ENCODE measurements at places on chromosomes 16 and 17. TPM values are rescaled to one million over a fixed set of nuclear protein-coding genes. Genes with fewer than 3 reads are reported as not detected.

TAT gene
- not detected for total RNA-seq

- peak; percentile 11 for DNase-seq
These were observed 151.7 kb downstream of the CNTNAP4 start for GRCh38 chr16:76428858-76429257.

PRR15L gene
- 36.6 TPM for total RNA-seq

DNA sequence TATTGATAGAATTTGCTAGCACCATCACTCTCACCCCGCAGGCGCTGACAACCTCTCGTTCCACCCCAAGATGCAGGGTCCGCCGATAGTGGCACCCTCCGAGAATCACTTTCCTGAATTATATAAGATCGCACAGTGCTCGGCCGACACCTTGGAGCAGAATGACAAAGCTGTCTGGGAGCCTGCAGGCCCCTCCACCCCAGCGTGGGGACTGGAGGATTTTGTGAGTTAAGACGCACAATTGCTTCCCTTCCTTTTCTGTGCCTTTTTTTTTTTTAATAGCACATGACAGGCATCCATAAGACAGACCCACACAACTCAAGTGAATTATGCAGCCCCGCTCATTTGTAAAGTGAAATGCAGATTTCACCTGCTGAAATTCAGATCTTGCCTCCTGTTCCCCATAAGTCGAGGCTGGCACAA lies 155.3 kb downstream of the C16orf78 start:
- DNase-seq, result no peak

SEPTIN1 gene
- 0.33 TPM for total RNA-seq

LIMD2 gene
- 4.9 TPM for total RNA-seq

DNA sequence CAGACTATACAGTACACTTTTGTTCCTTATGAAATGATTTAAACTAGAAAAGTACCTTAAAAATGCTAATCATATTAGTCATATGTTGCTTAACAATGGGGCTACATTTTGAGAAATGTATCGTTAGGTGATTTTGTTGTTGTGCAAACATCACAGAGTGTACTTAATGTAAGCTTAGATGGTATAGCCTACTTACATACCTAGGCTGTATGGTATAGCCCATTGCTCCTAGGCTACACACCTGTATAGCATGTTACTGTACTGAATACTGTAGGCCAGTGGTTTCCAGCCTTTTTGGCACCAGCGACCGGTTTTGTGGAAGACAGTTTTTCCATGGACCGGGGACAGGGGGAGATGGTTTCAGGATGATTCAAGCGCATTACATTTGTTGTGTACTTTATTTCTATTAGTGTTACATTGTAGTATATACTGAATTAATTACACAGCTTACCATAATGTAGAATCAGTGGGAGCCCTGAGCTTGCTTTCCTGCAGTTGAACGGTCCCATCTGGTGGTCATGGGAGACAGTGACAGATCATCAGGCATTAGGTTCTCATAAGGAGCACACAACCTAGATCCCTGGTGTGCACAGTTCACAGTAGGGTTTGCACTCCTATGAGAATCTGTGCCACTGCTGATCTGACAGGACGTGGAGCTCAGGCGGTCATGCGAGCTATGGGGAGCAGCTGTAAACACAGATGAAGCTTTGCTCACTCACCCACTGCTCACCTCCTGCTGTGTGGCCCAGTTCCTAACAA lies 35.0 kb upstream of the MRC2 start:
- no peak for DNase-seq

RBFOX1 gene
- not detected for total RNA-seq

DNA sequence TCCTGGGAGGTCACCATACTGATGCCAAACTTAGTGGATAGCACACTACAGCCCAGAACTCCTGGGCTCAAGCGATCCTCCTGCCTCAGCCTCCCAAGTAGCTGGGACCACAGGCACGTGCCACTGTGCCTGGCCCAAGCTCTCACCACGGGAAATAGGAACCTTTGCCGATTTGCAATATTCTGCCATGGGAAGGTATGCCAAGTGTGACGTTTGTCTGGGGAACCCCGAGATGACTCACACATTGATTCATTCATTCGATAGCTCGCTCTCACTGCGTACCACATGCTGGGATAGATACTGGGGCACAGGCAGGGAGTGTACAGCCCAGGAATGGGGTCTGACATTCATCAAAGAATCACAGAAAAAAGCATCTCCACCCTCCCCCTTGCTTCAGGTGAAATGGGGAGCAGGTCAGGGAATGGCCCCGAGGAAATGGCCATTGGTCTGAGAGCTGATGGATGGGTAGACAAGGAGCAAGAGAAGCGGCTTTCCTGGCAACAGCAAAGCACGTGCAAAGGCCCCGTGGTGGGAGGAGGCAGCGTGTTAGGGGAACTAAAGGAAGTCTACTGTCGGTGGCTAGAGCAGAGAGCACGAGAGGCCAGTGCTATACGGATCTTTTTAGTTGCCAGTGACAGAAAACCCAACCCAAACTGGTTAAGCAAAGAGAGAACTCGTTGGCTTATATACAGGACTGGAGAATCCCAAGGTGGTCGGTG lies 44.1 kb downstream of the DNAH17 start:
- no peak for DNase-seq

DNA sequence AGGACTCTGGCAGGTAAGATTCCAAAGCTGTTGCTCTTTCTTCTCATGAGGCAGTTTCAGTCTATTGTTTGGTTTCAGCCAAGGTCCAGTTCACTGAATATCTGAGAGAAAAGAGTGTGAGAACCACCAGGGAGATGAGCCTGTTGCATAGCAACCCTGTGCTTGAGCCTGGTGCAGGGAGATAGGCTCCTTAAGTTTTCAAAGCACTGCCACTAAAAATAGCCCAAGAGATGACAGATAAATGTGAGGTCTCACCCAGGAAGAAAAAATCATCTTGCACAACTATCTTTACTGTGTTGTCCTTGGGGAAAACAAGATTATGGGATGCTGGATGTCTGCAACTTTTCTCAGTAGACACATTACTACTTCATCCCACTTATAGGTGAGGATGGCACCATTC lies 26.2 kb upstream of the NUDT7 start:
- DNase-seq, result no peak

DNA sequence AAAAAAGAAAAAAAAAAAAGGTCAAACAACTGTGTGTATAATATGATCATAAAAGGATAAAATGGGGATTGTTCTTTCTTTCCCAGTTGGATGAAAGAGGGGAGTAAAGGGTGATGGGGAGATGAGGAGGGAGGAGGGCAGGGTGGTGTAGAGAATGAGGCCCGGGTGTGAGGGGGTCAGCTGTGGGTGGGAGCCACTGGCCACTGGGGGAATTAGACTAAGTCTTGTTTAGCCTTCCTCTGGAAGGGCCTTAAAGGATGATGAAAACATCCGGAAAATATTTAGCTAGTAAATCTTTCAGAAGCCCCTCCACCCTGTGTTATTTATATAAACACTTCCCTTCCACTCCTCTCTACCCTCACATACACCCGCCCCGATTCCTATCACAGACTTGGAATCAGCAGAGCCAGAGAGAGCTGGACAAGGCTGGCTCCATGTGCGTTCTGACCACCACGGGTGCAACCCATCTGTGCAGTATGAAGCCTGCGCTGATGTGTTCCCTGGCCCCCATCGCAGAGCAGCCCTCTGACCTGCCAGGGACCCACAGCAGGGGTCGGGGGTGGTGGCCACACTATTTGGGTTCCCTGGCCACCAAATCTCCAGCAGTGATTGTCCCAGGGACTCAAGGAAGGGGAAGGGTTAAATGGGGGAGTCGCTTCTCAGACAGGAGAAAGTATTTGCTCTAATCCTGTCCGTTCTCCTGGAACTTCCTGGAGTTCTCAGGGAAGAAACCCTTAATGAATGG lies 72.7 kb downstream of the GAS7 start:
- no peak for DNase-seq

DNA sequence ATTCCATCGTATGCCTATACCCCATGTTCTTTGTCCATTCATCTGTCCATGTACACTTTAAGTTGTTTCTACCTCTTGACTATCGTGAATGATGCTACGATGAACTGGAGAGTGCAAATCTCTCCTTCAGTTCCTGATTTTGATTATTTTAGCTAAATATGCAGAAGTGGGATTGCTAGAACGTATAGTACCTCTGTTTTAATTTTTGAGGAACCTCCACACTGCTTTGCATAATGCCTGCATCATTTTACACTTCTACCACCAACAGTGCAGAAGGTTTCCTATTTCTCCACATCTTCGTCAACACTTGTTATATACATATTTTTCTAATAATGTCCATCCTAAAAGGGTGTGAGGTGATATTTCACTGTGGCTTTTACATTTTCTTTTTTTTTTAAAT lies 43.9 kb downstream of the SDR42E1 start:
- DNase-seq, result no peak

AGRP gene
- total RNA-seq, result not detected

GPR139 gene
- total RNA-seq, result not detected

DNA sequence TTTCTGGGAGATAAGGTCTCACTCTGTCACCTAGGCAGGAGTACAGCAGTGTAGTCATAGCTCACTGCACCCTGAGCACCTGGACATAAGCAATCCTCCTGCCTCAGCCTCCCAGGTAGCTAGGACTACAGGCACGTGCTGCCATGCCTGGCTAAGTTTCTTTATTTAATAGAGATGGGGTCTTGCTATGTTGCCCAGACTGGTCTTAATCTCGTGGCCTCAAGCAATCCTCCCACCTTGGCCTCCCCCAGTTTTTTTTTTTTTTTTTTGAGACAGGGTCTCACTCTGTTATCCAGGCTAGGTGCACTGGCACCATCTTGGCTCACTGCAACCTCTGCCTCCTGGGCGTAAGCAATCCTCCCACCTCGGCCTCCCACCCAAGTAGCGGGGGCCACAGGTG lies 21.1 kb downstream of the DDX19B start:
- DNase-seq, result no peak

DNA sequence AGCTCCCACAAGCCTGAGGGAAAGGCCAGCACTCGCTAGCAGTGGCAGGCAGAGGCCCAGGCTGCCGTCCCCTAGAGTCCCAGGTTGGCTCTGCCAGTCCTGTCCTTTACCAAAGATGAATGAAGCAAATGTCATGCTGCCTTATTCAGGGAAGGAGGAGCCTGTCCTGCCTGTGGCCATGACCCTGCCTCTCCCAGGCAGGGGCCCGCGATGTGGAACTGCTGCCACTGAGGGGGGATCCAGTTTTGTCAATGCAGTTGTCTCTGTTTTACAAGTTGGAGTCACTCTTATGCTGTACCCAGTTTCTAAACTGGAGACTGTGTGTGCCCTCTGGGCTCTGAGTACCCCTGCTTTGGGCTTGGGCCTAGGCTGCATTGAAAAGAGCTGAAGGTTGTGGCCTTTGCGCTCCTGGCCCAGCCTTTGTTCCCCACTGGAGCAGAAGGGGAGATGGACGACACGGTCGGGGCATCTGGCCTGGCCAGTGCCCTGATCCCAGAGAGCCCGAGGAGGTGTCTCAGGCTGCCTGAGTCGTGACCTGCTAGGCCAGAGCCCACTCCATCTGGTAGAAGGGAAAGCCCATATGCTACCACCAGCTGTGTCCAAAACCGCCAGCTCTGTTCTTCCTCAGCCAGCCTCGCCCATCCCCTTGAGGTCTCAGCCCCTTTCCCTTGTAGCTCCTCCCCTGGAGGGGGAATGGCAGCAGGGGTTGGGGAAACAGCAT lies 5.5 kb downstream of the LIMD2 start:
- DNase-seq, result no peak

DNA sequence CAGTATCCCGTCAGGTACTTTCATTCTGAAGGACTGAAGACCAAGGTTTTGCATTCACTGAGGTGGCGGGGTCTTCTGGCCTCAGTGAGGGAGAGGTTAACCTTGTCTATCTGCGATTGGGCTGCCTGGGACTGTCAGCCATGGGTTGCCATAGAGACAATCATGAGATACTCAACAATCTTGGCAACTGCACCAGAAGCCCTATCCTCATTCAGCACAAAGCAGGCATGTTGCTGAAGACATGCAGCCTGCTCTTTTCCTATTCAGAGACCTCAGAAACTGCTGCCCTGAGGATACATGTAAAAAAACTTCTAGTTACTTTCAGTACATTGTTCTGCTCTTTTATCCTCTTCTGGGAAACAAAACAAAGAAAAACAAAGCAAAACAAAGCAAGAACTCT lies 146.3 kb upstream of the PIRT start:
- DNase-seq, result no peak

DNA sequence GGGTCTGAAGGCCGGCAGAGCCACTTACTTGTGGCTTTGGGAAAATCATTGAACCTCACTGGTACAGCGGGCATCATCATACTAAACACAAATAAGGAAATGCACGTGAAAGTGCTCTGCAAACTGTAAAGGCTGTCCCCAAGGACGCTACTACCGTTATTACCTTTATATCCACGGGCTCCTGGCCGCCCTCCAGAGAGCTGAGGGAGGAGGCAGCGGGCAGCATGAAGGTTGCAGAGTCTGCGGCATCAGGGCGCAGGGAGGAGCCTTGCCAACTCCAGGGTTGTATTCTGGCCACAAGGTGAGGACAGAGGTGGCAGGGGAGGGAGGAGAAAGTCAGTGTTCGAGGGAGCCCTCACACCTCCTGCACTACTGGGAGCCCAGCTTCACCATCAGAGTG lies 68.3 kb upstream of the GCSH start:
- DNase-seq, result no peak

MPRIP gene
- 269 TPM for total RNA-seq

CACNA1H gene
- 7.3 TPM for total RNA-seq

ASGR2 gene
- not detected for total RNA-seq

OR4D2 gene
- total RNA-seq, result not detected

GRCh38 chr17:73363442-73364154 lies 51.8 kb upstream of the CDC42EP4 start:
- peak; percentile 62 for DNase-seq

DNA sequence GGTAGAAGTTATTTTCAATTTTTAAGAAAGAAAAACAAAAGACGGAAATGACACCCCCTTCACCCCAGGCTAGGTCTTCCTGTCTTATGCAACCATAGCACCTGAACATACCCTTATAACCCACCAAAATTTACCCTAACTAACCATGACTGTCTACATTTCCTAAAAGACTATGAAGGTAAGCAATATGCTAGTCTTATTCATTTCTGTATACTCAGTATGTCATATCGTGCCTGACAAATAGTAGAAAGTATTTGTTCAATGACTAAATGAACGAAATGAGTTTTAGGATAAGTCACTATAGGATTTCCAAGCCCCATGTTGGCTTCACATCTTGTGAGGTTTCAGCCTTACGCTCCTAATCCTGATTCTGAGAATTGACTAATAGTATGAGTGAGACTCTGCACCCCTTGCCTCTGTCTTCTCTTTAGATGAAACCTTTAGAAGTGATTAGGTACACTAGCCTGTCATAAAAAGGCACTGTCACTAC lies 6.5 kb downstream of the ADAT1 start:
- DNase-seq, result no peak

DNA sequence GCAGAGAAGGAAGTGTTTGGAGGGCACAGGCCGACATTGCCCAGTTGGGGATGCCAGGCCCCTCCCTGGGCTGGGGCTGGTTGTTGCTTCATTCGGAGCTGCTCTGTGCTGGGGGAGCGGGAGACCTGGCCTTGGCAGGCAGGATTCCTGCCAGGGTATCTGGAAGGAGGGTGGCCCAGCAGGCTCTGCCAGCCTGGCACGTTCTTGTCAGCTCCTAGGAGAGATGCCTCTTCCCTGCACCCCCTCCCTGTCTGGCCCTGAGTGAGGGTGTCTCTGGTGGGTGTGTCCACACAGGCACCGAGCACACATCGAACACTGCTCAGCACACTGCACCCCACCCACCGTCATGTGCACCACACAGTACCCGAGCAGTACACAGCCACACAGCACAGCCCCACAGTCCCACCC lies 35.2 kb downstream of the ARHGAP23 start:
- DNase-seq, result no peak

GRCh38 chr17:48238933-48239602 lies 131.5 kb downstream of the SNX11 start:
- no peak for DNase-seq

GRCh38 chr16:68105611-68106010 lies 20.4 kb downstream of the NFATC3 start:
- DNase-seq, result no peak
